ENCODE measurements at places on chromosomes 2 and 18.

DNA sequence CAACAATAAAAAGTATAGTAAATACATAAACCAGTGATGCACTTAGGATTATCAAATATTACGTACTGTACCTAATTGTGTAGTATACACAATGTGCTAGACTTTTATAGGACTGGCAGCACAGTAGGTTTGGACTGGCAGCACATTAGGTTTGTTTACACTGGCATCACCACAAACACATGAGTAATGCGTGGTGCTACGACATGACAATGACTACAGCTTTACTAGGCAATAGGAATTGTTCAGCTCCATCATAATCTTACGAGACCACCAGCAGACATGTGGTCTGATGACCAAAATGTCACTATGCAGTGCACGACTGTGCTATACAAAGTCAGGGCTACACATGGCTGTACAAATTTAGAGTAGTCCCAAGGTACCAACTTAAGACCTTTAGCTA, 2.3 kb downstream of the MBOAT2 start:
- DNase-seq = no peak

DNA sequence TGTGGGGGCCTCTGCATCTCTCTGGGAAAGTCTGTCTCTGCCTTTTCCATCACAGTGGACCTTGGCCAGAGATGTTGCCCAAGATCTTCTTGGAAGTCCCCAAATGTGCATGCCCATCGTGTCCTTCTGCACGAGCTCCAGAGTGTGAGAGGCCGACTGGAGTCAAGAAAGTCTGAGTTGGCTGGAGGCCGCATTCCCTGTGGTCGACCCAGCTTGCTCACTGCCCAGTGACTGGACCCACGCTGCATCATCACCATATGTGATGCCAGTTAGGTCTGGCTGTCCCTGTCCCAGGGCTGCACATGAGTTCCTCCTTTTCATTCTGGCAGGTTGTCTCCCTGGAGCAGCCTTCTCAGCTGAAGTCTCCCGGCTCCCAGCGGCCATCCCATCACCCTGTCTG, 93.8 kb downstream of the ARL4C start:
- no peak for DNase-seq

- no peak for DNase-seq
Measured at GRCh38 chr2:119106301-119106897, 52.2 kb downstream of the C1QL2 start.

DNA sequence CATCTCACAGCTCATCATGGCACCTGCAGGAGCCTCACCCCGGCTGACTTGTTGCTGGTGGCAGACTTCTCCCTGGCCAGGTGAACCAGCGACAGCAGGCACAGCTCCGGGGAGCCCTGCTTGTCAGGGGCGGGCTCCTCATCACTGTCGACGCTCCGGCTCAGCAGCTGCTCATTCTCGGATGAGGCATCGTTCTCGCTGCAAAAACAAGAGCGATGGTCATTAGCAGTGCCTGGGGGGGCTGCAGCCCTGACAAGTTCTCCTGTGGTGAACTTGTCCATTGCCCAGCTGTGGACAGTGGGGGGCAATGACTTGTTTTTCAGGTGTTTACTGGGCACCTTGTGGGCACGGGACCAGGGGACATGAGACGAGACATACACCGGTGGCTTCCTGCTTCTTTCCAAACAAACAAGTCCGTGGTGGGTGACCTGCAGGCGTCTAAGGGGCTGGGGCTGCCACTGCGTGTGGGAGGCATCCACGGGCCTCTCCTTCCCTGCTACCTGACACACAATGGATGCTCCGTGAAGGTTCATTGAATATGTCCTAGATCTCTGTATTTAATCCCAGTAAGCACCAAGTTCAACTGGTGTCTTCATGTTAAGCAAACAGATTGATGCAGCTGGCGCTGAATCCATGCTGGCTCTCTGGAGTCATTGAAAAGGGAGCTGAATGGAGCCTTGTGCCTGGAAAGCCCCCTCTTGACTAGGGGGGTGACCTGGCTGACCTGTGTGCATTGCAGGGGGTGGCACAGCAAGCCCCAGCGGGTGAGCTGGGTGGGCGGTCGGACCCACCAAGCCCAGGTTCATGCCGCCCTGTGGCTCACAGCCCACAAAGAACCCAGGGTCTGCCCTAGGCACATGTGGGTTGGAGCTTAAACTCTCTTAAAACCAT, 81.0 kb downstream of the EDAR start:
- DNase-seq = no peak

GRCh38 chr2:36949845-36950244, 16.5 kb downstream of the STRN start:
- DNase-seq = no peak

DNA sequence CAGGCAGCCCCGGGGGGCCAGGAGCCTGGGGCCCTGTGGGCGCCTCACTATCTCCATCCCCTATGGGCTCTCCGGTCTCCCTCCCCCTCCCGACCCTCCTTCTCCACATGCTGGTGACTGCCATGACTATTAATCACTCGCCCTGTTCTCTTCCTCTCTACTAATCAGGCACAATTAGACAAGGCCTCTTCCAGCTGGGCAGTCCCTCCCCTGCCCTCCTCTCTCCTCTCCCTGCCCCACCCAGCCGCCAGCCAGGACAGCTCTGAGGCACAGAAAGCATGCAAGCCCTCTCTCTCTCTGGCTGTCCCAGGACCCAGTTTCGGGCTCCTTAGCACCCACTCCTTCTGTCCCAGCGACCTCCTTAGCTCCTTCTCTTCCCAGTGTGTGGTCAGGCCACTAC, 5.8 kb downstream of the ASIC4 start:
- no peak for DNase-seq

- no peak for DNase-seq
Measured at GRCh38 chr18:59549503-59550173, 147.6 kb downstream of the CCBE1 start.

- no peak for DNase-seq
Measured at GRCh38 chr2:134445985-134446382, 192.1 kb downstream of the MGAT5 start.
